ENCODE measurements at places on chromosomes 3 and 15. TPM values are rescaled to one million over a fixed set of nuclear protein-coding genes. Genes with fewer than 3 reads are reported as not detected.

DNA sequence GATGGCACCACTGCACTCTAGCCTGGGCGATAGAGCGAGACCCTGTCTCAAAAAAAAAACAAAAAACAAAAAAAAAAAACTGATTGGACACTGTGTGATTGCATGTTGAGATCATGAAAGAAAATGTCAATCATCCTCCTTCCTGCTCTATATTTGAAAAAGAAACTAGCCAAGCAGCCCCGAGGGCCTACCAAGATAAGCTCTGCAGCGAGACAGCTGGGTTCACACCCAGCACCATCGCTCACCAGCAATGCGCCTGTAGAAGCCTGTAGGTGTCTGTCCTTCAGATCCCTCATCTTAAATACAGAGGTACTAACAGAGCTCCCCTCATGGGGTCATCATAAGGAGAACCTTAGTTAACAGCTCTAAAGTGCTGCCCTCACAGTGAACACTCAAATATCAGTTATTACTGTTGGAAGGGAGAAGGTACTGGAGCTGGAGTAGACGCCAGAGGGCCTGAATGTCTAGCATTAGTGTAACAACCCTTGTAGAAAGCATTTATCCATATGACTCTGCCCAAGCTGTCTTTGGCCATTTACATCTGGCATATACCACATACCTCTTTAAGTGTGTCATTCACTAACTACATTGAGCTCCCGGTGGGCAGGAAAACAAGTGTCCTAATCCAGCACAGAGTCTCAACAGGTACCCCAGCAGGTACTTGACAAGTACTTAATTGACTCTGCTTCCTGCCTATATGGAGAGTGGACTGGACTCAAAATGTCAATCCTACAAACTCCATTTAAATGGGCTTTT is 22.9 kb downstream of the MYLK start:
- DNase-seq: no peak

GRCh38 chr15:52642386-52643361 is 36.5 kb downstream of the ATOSA start:
- DNase-seq: no peak

GRCh38 chr15:81133782-81134461 is at the start of gene CFAP161:
TSS of gene CFAP161 (plus strand) at chr15:81134270. CDS start at chr15:81134330, 60 bp downstream.
- peak; percentile 66 for DNase-seq

DNA sequence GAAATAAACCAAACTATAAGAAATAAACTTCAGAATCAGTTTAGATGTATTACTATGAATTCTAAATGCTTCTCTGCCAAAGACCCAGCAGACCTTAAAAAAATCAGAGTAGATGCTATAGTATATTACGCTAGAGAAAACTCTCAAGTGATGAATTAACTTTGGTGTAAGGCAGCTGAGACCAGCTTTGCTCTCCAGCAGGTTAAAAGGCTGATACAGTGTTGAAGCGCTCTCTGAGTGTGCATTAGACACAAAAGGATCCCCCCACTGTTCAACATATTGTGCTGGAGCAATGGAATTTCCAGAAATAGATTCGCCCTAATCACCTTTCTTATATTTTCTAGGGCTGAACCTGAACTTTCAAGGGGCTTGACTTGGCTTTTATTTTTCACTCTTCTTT is 190.0 kb downstream of the EFHB start:
- no peak for DNase-seq

The OR5K2 gene
- not detected for total RNA-seq

DNA sequence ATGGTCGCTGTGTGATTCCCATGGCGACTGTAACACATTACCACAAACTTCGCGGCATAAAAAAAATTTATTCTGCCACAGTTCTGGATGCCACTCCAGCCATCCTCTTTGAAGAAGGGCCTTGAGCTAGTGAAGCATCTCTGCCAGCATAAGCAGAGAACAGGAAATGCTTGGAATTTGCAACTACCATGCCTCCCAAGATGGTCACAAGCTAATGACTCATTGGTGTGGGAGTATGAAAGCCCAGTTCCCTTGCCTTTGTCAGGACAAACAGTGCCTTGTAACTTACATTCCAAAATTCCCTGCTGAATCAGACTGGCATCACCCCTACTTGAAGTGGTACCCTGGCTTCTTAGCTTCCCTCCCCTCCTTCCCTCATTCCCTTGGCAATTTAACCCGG is 129.7 kb downstream of the PROS1 start:
- DNase-seq: no peak

The LRRC49 gene
- total RNA-seq: not detected

GRCh38 chr3:152257563-152258035 is 11.1 kb upstream of the MBNL1 start:
- no peak for DNase-seq

DNA sequence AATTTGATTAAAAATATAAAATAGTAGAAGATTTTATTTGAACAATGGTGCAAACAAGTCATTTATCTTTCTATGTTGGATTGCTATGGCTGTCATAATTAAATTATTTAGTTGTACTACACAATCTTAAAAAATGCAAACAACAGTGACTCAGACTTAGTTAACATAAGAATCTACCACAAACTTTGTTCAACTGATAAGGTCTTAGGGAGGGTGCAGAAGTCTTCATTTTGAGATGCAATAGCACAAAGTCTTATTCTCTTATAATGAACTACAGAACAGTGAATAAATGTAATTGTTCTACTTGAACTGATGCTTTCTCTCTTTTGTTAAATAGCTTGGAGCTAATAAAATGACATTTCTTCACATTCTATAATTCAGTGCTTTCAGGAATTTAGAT is 482.8 kb upstream of the NAALADL2 start:
- no peak for DNase-seq

DNA sequence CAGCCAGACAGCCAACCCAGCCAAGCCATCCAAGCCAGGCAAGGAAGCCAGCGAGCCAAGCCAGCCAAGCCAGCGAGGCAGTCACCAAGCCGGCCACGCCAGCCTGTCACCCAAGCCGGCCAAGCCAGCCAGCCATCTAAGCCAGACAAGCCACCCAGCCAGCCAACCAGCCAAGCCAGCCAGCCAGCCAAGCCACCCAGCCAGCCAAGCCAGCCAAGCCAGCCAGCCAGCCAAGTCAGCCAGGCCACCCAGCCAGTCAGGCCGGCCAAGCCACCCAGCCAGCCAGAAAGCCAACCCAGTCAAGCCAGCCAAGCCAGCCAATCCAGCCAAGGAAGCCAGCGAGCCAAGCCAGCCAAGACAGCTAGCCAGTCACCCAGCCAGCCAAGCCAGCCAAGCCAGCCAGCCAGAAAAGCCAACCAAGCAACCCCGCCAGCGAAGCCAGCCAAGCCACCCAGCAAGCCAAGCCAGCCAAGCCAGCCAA is 201.2 kb downstream of the GOLGA6L6 start:
- peak; percentile 2 for DNase-seq

The HOMER2 gene
- 5.4 TPM for total RNA-seq

DNA sequence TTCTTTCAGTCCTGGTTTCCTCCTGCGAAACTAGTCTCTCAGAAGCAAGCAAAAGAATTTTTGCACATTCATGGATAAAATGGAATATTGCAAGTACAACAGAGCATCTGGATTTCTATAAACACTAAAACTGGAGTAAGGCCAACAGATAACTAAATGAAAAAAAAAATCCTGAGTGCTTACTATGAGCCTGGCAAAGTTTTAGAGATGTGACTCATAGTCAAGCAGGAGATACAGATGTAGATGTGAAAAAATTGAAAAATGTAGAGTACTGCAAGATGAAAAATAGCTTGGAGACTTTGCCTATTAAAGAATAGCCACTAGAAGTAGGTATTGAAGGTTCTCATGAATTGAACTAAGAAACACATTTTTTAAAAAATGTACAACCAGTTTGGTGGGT is 397.4 kb downstream of the OTOL1 start:
- no peak for DNase-seq

DNA sequence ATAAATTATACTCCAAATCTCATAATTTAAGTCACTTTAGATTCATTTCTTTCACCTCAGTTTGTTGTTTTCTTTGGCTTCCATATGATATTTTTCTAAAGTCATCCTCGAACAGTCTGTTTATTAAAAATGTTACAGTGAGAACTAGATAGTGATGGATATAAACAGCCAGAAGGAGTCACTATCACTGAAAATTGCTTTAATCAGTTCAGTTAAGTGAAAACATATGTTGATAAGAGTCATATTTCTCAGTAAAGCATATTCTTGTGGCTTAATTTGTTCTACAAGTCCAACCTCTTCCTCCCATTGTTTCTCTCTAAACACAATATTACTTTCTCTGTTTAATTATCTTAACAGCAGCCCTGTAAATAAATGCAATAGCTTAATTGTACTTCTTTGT is 427.5 kb upstream of the ALCAM start:
- DNase-seq: no peak

All from activated CD8-positive, alpha-beta T cell treated with anti-CD3 and anti-CD28 coated beads for 36 hours (primary cell).